ENCODE measurements at places on chromosomes 1 and 21. TPM values are rescaled to one million over a fixed set of nuclear protein-coding genes. Genes with fewer than 3 reads are reported as not detected.

DNA sequence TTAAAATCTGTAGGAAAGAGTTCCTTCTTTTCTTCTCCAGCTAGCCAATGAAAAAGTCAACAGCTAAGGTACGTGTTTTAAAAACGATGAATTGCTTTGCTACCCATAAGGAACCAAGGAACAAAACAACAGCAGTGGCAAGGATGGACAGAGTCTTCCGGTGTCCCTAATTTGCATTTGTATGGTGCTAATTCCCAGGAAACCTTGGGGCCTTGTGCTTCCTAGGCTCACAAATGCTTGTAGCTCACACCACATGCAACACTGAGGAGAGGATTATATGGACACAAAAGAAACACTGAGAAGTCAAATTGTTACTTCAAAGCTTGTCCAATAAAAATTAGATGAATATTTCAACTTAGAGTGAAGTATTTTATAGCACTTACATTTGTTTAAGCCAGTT is 1.8 kb upstream of the PGBD5 start:
- no peak for DNase-seq

DNA sequence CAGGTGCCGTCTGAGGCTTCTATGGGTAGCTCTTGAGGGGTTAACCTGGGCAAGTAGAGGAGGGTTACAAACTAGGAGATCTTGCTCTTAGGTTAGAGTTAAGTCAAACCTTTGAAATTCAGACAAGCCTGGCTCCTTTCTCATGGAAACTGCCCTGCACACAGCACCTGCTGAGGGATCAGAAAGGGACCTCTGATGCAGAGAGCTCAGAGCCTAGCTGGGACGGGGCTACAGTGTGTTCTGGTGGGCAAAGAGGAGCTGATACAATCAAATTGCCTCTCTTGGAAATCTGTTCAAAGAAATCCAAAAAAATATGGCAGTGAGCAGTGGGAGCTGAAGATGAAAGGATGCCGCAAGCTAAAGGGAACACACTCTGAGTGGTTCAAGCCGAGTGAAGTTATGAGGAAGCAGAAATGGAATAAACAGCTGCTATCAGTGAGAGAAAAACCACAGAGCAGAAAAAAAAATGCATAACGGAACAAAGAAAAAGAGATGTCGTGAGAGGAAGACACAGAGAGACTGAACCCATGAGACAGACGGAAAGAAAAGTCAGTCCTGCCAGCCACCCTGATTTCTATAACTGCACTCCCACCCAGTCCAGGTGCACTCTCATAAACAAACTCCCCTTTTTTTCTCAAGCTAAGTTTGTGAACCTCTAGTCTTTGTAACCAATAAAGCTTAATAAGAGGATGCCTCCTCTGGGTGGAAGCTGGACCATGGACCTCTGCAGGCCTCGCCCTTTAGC is 26.6 kb downstream of the PAFAH2 start:
- DNase-seq = no peak

DNA sequence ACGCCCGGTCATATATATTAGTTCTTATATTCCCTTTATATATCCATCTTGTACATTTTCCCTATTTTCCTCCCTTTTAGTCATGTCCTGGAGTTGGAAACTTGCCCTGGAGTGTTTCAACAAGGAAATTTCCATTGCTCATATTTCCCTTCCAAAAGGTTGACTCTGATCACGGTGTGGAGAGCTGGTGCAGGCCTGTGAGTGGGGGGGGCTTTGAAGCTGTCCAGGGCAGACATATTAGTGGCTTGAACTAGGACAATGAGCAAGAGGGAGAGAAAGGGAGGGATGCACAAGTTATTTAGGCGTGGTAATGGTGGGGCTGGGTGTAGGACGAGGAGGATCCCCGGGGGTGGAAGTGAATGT is 30.4 kb upstream of the TMEM61 start:
- DNase-seq = no peak

- DNase-seq = no peak
These were observed 61.2 kb downstream of the DNM3 start for GRCh38 chr1:171902527-171902926.

- DNase-seq = no peak
These were observed 1.6 kb downstream of the RAB4A start for GRCh38 chr1:229272164-229273158.

DNA sequence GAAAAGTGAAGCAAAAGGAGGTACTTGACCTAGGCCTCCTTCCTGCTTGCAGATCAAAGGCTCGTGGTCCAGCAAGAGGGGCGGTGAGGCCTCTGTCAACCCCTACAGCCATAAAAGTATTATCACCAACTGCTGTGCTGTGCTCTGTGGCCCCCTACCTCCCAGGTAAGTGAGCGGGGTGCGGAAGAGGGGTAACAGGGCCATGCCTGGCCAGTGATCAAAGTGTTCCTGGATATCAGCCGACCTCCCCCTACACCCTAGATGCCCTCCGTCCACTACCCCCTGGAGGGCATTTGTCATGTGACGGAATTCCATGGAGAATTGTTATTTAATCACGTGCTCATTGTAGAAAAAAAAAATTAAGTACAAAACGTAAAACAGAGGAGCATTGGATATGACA is 10.2 kb upstream of the SFN start:
- DNase-seq = no peak

- DNase-seq = no peak
These were observed 596.4 kb upstream of the ZRANB2 start for GRCh38 chr1:71676979-71677925.

DNA sequence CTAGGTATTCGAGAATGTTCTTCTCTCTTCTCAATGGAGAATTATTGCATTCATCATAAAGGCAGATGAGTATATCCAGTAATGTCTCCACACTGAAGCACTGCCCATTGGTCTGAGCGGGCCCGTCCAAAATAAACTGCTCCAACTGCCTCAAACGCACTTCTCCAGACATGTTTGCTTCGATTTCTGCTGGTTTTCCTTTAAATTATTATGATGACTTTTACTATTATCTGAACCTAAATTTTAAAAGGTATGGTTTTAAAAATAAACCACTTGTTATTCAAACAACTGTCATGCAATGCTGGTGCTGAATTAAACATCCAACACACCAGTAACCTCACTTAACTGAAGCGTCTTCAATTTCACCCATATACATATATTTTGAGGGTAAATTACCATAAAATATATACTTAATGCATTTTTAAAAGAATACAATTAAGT is 1.3 kb downstream of the CDC42BPA start:
- DNase-seq = no peak

The FAM110D gene
- 0.38 TPM for total RNA-seq

Measured in type B pancreatic cell (in vitro differentiated cells).